ENCODE measurements at places on chromosomes 7 and 10.

DNA sequence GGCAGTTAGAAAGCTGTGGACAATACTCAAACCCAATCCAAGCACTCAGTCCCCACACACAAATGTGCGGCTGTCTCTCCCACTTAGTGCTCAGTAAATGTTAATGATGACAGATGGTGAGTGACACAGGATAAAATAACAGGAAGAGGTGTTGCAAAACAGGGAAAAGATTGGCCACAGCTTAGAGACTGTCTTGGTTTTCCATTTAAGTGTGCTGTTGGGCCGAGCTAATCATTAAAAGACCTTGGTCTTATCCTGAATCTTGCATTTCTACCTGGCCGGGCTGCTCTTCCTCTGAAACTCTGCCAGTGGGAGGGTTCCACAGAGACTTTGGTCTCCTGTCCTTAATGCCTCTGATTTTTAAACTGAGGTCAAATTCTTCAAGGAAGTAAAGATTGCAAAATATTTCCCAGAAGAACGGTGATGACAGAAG is 113.1 kb upstream of the RNF32 start:
- no peak for DNase-seq

DNA sequence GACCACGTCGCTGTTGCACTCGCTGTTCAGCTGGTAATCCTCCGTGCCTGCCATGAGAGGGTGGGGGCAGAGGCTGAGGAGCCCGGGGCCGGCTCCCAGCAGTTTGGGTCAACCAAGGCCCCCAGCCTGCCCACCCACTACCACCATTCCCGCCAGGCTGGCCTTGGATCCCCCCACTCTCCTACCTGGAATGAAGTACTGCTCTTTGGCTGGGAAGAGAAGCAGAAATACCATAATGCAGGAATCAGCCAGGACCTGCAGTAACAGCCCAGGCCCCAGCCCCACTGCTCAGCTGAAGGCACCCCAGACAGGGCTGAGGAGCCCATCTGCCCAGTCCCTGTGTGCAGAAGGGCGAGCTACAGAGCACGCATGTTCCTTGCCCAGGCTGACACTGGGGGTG is 138.0 kb downstream of the SLIT1 start:
- DNase-seq: no peak

GRCh38 chr7:117640465-117640864 is 160.6 kb downstream of the CFTR start:
- DNase-seq: no peak

DNA sequence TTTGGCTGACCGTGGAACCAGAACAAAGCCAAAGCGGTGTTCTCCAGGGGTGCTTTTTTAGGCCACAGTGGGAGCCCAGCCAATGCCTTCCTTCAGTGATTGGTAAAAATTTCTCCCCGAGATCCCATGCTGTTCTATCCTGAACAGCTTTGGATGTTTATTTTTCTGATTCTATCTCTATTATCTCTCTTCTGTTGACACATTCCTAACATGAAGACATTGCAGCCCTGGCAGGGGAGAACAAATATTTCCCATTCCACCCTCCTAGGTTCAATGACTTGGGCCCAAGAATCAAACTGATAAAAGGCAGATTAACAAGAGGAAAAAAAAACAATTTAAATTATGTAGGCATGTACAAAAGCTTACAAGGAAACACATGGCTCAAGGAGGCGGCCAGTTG is 162.7 kb downstream of the PFKFB3 start:
- DNase-seq: no peak

DNA sequence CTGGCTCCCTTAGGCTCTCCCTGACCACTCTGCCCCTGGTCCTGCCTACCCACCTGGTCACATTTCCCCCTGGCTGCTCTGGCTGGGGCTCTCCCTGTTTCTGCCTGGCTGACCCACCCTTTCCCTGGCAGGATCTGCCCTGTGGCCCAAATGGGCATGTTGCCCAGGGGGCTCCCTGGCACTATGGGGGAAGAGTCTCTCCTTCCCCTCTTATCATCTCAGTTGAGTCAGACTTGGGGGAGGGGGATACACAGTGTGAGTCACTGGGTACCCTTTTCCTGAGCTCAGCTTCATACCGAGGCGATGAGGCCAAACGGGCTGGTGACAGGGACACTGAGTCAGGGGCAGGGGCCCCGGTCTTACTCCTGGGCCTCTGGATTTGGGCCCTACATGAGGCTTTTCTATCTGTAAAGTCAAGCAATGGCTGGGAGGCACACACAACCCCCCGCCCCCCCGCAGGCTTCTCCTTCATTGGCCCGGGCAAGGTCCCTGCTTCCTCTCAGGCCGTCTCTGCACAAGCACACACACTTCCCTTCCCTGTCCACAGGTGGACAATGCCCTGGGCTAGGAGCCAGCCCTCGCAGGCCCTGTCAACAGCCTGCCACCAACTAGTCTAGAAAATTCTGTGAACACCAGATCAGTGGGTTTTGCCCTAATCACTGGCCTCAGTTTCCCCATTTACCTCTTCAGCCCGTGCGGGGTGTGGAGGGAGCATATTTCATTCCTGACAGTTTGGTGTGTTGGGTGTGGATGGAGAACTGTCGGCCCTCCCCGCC is 627 bp upstream of the FLNC start:
- no peak for DNase-seq

DNA sequence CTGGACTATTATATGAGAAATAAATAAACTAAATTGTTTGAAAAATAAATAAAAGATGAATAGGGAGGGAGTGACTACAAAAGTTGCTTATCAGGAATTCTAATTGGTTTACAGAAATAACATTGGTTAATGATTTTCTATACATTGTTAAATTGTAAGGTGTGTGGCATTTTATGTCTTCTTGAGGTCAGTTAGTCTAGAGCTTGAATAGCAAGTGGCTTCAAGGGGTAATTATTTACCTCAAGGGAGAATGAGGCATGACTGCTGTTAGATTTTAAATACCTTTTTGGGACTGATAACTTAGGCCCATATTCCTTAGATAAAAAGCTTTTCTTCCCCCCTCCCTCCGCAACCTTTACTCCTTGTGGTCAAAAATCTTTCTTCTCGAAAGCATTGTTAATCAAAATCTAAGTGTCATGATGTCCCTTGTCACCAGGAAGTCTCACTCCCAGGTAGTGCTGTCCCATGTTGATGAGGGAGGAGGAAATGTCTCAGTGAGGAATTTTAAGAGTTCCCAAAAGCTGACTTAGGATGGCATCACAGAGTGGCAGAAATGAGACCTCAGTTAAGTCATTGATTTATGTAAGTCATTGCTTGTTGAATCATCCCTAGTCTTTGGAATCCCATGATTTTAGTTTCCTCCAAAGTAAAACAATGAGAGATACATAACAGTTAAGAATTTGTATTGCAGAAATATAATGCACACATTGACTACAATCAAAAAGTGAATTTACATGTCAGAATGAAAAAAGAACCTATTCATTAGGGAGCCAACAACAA is 71.5 kb downstream of the MAPK8 start:
- no peak for DNase-seq
